Stimulated activated CD4-positive, alpha-beta T cell treated with anti-CD3 and anti-CD28 coated beads, Interleukin-4, amount 100 ng/mL, for 4 hours (primary cell): ENCODE measurements at places on chromosomes 2 and 18.

DNA sequence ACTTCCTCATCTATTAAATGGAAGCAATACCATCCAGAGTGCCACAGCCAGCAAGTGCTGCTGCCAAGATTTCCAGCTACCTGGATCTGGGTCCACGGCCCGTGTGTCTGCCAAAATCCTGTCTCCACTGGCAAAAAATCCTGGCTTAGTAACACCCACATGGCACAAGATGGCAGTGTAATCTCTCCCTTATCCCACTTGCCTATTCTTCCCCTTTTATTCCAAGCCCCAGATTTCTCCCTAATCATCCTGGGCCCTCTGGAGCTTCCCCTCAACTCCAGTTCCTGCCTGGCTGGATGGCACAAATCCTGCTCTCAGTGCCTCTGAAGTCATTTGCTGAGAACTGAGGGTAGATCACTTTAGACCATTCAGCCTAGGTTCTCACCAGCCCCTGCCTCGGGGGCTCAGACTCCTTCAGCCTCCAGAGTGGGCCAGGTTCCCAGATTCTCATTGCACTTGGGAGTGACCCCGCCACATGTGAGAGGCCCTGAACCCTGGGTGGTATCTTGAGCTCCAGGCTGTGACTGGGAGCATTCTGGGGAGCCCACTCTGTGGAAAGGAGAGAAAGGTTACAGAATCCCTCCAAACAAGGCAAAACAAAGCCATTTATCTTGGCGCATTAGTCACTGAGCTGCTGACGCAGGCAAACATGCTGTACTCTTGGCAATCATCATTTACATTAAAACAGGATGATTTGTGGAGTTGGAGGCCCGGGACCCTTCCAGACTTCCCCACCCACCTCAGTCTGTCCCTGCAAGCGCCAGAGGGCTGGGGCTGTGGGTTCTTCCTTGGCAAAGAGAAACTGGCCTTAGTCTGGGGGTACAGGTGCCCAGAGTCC is 325.8 kb downstream of the DYSF start:
- DNase-seq, result no peak

DNA sequence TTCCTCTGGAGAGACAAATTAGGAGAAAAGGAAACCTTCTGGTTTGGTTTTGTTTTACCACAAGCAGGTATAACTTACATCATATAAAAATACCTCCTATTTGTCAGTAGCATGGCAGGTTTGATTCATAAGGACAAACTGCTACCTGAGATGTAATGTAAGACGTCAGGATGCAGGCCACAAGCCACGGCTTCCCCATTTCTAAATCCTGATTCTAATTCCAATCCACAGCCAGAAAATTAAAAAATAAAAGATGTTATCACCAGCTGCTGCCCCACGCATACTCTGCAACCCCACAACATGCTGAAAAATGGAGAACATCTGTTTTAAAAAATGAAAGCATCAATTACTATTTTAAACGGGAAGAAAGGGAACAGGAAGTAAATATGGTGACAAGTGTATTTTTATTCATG is 197.6 kb downstream of the BCL11A start:
- DNase-seq, result no peak

GRCh38 chr2:136527560-136527959 is 237.8 kb upstream of the THSD7B start:
- DNase-seq, result no peak

DNA sequence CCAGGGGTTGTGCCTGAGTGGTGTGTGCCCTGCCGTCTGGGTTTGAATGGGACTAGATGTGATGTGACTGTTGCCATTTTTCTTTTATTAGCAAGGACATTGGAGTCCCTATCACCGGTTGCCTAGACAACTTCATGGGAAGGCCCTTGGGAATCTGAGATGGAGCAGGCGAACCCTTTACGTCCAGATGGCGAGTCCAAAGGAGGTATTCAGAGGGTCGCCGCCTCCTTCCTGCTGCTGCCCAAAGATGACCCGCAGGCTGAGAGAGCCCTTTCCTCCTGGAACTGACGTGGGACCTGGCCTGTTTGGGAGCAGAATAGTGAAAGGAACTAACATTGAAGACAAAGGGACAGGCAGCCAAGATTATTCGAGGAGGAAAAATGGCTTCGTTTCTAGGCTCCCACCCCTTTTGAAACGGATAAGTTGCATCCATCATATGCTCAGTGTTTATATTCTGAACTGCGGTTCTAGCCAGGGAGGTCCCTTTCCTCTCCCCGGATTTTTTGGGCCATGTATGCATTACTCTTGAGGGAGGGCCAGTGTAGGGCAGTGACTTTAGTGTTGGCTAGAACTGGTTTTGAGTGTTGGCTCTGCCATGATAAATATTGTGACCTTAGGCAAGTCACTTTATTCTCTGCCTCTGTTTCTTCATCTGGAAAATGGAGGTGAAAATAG is 673 bp downstream of the CENPO start:
- DNase-seq, result no peak

DNA sequence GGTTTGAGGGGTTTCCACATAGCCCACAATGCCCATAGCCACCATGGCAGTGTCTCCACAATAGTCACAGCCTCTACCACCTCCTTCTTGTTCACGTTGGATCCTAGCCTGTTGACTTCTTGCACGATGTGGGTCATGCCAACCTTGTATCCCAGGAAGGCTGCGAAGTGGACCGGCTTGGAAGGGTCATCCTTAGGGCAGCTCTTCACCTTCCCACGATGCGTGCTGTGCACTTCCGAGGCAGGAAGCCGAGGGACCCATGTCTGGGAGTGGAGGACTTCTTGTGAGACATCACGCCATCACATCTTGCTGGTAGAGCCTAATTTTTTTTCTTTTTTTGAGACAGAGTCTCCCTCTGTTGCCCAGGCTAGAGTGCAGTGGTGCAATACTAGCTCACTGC is 144.6 kb upstream of the ASB18 start:
- DNase-seq, result no peak

GRCh38 chr2:231642631-231643494 is 50.2 kb downstream of the TEX44 start:
- DNase-seq, result peak; percentile 46

GRCh38 chr2:1623906-1624445 is 120.3 kb downstream of the PXDN start:
- DNase-seq, result no peak

GRCh38 chr2:9060819-9061218 is 57.3 kb upstream of the MBOAT2 start:
- no peak for DNase-seq

DNA sequence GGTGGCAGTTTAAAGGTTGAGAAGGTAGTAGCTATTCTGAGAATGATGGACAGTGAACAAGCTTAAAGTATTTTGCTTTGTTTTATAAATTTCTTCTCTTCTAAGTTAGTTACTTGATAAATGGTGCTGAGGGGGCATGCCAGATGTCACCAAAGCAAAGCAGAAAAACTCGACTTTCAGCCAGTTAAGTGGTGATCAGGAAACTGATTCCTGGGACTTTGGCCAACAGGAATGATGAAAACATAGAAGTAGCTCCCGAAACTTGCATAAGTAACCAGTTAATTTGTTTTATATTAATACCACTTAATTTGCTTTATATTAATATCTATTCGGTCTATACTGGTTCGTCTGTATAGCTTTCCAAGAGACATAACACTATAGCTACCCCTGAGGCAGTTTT is 82.6 kb downstream of the FANCL start:
- no peak for DNase-seq

DNA sequence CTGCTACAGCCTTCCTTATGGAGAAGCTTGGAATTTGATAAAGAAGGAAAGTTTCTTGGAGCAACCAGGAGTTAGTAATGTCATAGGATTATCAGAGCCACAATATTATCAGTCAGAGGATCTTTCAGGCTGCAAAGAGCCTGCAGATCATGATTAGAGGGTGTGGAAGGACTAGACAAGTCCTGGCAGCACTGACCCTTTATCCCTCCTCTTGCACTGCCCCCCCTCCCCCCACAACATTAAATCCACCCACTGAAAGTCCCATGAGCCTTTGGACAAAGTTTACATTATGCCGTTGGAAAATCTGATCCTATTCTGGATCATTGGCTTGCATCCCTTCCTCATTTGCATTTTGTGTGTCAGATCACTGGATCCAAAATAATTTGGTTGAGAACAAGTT is 18.7 kb upstream of the IMPA2 start:
- DNase-seq, result no peak

- DNase-seq, result no peak
Observed at GRCh38 chr2:4715065-4715464, 977.1 kb upstream of the SOX11 start.

DNA sequence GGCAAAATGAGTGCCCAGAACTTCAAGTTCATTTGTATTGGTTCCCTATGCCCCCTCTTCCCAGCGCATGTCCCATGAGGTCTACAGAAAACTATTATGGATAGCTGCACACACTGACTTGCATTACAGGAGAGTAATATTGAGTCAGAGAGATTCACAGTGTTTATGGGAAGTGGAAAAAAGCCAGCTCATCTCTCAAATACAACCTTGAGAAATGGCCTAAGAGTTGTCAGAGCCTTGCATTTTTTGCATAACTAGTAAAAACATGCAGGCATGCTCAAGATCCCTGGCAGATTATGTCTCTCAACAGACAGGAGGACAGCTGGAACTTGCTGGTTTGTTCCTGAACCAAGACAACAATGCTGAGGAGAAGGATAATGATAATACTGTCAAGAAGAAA is 1292.8 kb downstream of the DSC3 start:
- DNase-seq, result no peak

GRCh38 chr2:16245481-16246054 is 305.2 kb downstream of the MYCN start:
- DNase-seq, result no peak

DNA sequence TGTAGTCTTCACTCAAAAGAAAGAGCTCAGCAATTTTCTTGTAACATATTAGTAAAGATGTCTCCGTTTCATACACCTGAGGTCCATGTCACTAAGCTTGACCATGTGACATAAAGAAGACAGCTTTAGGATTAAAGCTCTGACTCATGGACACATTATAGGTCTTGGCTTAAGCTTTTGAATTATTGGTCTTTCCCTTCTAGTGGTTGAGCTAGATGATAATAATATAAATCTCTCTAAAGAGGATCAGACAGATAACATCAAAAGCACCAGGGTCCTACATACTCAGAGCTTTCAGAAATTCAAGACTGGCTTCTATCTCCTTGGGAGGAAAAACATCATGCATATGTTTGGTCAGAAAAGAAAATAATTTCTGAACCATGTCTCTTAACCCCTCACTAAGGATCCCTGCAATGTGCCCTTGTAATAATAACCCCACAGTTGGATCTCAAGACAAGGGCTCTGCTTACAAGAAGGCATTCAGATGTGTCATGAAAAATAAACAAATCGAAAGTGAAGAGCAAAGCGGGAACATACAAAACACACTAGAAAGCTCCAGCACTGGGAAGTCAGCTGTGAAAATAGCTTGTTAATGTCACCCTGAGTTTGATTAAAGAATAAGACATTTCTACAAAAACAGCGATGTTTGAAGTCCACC is 174.5 kb downstream of the PID1 start:
- no peak for DNase-seq
